ENCODE measurements at places on chromosomes 12 and 14.
A peak's percentile ranks its signal among the peaks of the same experiment; 100 is the strongest.

- no peak for DNase-seq
Measured at GRCh38 chr14:19823178-19823577, 19.6 kb downstream of the OR4N2 start.

DNA sequence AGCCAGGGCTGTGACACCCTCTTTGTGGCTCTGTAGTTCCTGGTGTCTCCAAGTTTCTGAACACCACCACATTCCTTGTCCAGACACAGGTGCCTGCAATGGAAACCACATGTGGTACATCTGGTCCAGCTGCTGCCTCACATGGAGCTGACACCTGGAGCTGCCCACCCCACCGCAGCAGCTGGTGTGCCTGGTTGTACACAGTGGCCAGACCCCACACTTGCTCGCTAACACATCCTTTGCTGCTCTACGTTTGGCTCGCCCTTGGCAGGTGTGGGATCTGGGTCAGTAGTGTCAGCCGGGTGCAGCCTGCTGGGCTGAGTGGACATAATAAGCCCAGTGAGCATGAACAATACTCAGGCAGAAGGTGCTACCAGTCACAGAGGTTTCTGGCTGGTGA, 198.9 kb downstream of the ADGRD1 start:
- no peak for DNase-seq

- DNase-seq = no peak
Measured at GRCh38 chr12:131923260-131923659, 5.8 kb upstream of the PUS1 start.

- DNase-seq = no peak
Measured at GRCh38 chr12:123717350-123717749, 5.2 kb downstream of the ATP6V0A2 start.

- DNase-seq = no peak
Measured at GRCh38 chr12:76018111-76018510, 13.5 kb downstream of the PHLDA1 start.

DNA sequence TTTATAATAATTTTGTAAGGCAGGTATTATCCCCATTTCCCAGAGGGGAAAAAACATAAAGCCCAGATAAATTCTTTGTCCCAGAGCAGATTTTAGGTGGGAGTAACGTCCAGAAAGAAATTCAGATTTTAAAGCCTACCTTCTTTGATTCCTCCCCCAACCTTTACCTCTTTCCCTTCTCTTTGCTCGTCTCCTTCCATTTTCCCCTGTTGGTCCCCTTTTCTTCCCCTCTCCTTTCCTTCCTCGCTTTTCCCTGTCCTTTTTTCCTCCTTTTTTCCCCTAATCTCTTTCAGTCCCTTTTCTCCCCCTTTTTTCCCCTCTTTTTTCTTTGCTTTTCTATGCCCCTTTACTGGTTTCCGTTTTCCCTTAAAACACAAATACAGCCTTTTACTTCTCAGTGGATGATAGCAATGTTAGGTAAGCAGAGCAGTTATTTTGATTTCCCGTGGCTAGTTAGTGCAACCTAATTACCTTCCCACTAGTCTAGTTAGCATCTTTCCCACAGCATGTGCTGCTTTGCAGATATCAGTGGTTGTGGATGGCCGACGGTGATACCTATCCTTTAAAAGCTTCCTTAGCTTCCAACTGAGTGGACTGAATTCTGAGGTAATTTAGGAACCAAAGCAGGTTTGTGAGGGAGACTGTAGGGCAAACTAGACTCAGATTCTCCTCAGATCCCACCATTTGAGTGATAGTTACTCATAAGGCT, 10.9 kb upstream of the AKAP6 start:
- no peak for DNase-seq

- DNase-seq = no peak
Measured at GRCh38 chr12:3329361-3329760, 161.6 kb upstream of the PRMT8 start.

DNA sequence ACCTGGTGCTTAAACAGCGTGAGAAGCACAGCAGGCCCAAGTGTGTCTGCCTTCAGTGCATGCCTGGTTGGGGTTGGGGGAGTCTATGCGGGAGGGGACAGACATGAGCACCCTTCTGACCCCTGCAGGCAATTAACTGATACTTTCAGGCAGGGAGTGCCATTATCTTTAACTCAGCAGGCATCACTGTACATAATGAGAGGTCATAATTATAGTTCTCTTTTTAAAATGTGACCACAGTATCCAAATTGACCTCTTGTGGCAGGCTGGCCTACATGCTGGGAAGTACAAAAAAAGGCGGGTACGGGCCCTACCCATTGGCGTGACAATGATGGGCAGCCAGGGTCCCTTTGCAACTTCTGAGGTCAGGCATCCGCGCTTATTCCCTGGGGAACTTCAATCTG, 209.1 kb downstream of the FOXN3 start:
- no peak for DNase-seq

- DNase-seq = no peak
Measured at GRCh38 chr12:5433081-5433844, 1.4 kb downstream of the NTF3 start.

DNA sequence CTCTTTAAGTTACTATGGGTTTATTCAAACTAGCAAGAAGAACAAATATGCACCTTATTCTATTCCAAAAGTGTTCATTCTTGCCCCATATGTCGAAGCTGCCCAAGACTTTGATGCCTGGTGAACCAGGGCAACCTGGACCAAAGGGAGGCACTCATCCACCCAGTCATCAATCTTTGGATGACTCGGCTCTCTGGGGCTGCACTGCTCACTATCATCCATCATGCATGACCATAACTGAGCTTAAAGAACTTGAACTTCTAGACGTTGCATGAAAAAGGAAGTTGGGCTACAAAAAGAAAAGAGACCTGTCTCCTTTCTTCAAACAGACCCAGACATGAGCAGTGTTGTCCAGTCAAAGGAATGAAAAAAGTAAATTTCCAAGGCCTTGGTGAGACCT, 1.2 kb downstream of the KRT4 start:
- no peak for DNase-seq

GRCh38 chr12:7483343-7483742, 20.2 kb downstream of the CD163 start:
- DNase-seq = no peak

GRCh38 chr12:25591144-25591543, 38.1 kb upstream of the LMNTD1 start:
- DNase-seq = peak; percentile 1

DNA sequence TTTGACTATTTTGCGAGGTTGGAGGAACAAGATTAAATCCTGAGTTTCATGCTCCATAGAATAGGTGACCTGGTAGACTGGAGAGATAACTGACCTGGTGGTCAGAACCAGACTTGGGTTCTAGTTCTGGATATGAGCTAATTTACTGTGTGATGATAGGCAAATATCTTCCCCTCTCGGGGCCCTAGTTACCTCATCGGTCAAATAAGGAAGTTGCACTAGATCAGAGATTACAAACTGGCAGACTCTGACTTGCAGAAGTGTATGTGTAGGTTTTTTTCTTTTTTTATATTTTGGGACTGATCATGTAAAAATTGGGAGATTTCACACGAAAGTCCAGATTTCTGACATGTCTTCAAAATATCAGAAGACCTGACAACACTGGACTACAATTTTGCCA, 37.0 kb downstream of the RPH3A start:
- DNase-seq = no peak

- DNase-seq = no peak
Measured at GRCh38 chr14:102351023-102351422, 11.7 kb downstream of the CINP start.

DNA sequence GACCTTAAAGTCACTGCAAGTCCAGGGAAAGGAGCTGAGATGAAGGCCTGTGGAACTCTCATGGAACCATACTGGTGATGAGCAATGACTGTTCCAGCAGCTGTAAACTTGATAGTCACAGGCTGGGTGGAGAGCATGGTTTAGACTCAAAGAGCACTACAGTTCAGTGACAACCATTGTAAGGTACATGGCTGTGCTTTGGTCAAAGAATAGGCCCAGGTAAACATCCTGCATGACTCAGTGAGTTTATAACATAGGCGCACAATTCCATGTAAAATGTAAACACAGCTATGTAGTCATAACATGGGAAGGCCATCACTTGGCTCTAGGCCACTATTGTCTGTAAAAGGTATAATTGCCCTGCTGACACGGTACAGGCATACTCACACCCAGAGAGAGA, 119.3 kb upstream of the FSCB start:
- DNase-seq = no peak

GRCh38 chr12:40874868-40875267, 182.6 kb downstream of the CNTN1 start:
- DNase-seq = no peak

DNA sequence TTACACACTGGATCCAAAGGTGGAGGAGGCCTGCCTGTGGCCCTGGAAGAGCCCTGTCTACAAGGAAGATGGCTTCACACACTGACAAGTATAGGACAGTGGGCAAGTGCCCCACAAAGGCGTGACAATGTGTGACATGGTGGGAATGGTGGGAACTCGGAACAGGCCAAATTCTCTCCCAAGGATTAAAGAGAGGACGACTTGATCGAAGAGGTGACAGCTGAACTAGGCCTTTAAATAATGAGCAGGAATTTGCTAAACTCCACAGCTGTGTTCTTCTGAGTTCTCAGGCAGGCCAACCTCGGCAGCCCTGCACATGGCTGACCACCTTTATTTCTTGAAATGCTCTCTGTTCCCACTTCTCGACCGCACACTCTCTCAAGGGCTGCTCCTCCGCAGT, 23.8 kb downstream of the POMT2 start:
- no peak for DNase-seq

DNA sequence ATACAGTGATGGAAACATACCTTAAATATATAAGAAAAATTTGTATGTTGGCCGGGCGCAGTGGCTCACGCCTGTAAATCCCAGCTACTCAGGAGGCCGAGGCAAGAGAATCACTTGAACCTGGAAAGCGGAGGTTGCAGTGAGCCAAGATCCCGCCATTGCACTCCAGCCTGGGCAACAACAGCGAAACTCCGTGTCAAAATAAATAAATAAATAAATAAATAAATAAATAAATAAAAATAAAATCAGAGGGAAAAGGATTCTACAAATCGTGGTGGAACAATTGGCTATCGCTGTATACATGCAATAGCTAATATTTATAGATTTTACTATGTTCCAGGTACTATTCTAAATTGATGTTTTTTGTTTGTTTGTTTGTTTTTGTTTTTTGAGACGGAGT, 1.7 kb upstream of the ATF7 start:
- DNase-seq = no peak

DNA sequence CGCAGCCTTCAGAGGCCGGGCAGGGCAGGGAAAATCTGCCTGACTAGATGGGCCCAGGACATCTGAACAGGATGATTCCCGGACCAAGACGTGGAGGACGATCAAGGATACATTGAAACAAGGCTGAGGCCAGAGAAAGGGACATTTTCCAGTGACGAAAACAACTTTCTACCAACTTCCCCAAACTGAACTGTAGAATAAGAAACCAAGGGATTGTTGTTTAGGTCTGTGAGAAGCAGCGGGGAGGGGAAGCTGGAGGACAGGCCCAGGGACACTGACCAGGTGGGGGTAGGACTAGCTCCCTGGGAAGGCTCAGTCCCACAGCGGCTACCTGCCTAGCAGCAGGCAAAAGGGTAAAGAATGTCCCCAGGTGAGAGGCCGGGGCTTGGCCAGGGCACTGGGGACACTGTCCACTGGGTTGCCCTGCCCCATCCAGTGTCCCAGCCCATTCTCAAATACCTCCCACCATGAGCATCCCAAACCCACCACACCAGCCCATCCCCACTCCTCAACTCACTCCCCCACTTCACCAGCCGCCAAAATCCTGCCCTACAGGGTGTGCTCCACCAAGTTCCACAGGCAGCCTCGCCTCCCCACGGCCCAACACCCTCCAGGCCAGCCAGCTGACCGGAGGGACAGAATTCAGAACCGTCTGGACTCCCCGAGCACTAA, 995 bp downstream of the TNFRSF1A start:
- no peak for DNase-seq

GRCh38 chr12:94731733-94732360, 81.5 kb upstream of the TMCC3 start:
- no peak for DNase-seq

- peak; percentile 6 for DNase-seq
Measured at GRCh38 chr12:118850244-118850825, 131.0 kb upstream of the SRRM4 start.

DNA sequence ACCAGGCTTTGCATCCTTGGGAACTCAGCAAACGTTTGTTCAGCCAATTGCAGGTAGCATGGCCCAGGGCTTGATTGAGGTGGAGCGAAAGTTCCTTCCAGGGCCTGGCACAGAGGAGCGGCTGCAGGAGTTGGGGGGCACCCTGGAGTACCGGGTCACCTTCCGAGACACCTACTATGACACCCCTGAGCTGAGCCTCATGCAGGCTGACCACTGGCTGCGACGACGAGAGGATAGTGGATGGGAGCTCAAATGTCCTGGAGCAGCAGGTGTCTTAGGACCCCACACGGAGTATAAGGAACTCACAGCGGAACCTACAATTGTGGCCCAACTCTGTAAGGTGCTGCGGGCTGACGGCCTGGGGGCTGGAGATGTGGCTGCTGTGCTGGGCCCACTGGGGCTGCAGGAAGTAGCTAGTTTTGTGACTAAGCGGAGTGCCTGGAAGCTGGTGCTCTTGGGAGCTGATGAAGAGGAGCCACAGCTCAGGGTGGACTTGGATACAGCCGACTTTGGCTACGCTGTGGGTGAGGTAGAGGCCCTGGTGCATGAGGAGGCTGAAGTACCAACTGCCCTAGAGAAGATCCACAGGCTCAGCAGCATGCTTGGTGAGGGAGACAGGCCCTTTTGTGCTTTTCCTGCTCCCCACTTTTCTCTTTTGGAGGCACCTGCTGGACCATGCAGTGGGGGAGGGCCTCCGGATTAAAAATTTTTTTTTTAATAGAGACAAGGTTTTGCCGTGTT, 799 bp downstream of the THTPA start:
- no peak for DNase-seq

DNA sequence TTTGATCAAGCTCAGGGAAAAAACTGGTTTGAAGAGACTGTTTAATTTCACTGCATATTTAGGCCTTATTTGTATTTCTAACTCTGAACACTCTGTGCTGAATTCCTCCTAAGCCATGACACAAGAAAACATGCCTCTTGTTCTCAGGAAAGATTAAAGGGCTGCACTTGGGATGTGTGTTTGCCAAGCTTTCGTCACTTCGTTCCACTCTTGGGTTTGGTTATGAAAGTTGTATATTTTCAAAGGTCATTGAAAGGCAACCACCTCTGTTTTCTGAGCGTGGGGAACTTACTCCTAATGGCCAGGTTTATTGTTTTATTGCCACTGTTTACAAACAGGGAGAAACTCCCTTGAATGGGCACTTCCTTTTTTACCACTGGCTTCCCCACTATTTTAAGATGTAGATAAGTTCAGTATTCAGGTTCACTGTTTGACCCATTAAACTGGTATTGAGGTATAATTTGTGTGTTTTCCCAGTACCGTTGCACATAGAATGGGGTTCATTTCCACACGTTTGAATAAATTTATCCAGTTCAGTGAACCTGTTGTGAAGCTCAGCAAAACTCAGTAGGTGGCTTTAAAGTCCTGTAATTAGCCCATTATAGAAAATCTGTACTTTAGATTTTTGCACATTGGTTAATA, 65.3 kb downstream of the NKX2-1 start:
- DNase-seq = no peak

DNA sequence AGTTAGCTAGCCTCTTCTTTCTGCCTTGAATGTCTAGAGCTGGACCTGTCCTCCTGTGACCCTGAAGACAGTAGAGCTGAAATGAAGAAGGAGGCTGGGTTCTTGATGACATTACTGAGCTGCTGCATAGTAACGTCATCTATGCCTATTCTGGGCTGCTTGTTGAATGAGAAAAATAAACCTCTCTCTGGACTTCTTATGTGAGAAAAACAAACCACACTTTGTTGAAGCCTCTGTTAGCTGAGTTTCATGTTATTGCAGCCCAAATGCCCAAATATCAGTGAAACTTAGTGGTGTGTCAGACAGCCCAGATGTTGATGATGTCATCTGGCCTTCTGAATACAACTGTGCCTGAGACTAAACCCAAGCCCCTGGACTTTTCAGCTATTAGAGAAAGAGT, 67.0 kb upstream of the MAX start:
- DNase-seq = no peak
